ENCODE measurements at places on chromosomes 12 and 14.
A peak's percentile ranks its signal among the peaks of the same experiment; 100 is the strongest.

DNA sequence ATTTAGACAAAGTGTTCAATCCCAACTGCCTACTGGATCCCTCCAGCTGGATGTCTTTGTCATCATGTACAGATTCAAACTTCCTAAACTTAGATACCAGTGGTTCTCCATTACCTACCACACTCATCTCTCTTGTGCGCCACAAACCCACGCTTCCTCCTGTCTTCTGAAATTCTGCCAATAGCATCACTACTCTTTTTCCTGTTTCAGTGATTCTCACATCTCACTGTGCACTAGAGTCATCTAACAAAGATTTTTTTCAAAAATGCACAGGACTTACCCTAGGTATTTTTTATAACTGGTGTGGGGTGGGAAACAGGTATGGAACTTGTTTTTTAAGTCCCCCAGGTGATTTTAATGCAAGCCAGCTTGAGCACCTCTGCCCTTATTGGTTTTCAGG lies 5.9 kb downstream of the PSMB5 start:
- no peak for DNase-seq

GRCh38 chr12:30965613-30965985 lies 39.1 kb downstream of the TSPAN11 start:
- DNase-seq, result no peak

DNA sequence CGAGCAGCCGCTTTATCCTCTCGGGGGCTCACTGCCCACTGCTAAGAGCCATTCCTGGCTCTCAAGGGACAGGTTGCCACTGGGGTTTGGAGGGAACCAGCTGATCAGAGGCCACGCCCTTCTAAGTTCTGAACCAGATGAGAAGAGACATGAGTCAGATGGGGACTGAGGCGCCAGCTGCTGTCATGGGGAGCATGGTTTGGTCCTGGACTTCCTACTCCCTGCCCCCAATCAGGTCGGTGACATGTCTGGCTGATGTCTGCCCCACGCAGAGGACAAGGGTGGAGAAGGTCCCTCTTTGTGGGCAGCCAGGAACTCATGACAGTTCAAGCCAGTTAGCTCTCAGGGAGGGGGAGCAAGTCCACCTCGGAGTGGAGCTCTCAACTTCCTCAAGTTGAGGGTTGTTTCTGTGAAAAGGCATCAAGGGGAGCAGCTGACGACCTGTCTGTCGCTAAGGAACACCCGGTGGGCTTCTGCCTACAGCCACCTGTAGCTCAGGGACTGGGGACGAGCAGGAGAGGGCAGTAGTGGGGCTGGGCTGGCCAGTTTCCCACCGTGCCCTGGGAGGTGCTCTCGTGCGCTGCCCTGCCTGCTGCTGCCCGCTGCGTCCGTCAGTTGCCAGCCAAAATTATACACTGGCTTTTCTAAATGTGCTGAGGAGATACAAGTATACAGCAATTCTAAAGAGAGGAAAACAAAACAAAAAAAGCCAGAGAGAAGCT lies 20.5 kb downstream of the PSMC1 start:
- peak; percentile 69 for DNase-seq

DNA sequence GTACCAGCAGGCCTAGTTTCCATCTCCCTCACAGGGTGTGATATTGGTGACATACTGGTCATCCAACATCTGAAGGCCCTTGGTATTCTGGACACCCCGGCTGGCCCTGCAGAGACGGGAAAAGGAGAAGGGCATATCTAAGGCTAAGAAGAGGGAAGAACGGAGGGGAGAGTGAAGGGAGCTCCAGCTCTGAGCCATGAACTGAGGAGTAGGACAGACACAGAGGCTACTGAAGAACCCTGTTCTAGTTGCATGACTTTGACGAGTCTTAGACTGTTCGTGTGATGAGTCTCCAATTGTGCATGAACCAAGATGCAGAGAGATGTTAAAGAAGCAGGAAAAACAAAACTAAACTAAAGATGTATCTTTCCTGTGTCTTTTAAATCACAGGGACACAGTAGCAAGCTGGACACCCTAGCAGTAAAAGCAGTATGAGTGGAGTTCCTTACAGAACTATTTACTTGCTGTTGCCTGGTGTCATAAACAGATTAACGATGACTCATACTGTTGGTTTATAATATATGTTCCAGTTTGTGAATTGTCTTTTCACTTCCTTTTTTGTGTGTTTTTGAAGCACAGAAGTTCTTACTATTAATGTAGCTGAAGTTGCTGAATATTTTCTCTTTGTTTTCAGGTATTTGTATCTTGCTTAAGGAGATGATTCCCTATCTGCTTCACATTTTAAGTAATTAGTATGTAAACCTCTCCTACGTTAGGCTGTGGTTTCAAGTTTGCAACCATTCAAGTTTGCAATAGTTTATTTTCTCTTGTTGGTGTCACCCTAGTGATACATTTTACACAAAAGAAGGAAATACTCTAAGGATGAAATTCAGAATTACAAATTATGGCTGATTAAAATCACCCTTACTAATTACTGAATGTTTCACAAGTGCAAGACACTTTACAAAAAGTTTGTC lies 15.7 kb downstream of the FAR2 start:
- peak; percentile 88 for DNase-seq

DNA sequence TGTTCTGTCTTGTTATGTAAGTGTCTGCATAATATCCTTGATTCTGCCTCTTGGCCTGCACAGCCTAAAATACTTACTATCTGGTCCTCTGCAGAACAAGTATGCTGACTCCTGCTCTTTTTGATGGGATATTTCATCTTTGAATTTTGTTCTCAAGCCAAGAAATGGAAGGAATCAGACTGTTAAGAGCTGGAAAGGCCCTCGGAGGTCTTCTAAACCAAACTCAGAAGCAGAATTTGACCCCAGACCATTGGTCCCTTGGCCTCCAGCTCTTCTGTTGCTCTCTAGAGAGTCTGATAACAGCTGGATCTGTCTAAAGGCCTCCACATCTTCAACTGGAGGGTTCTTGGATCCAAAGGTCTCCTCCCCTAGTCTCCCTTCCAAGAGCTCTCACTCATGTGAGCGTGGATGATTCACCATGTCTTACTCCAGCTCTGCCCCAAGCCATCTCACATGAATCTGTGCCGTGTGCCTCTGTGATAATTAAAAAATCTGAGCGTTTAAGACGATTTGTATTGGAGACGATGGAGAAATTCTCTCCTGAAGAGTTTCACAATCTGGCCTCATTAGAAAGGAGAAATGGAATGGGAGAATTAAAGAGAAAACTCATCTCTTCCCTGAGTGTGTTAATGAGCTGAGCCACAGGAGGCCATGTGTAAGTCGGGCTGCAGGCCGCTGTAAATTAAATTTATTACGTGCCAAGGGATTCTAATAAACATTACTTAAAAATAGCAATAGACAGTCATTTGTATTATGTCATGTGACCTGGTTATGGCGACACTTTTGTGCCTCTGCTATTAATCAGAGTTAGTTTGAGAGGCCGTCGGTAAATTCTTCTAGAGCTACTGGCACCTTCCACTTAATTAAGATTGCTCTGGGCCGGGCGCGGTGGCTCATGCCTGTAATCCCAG lies 15.4 kb upstream of the PRIMA1 start:
- no peak for DNase-seq

DNA sequence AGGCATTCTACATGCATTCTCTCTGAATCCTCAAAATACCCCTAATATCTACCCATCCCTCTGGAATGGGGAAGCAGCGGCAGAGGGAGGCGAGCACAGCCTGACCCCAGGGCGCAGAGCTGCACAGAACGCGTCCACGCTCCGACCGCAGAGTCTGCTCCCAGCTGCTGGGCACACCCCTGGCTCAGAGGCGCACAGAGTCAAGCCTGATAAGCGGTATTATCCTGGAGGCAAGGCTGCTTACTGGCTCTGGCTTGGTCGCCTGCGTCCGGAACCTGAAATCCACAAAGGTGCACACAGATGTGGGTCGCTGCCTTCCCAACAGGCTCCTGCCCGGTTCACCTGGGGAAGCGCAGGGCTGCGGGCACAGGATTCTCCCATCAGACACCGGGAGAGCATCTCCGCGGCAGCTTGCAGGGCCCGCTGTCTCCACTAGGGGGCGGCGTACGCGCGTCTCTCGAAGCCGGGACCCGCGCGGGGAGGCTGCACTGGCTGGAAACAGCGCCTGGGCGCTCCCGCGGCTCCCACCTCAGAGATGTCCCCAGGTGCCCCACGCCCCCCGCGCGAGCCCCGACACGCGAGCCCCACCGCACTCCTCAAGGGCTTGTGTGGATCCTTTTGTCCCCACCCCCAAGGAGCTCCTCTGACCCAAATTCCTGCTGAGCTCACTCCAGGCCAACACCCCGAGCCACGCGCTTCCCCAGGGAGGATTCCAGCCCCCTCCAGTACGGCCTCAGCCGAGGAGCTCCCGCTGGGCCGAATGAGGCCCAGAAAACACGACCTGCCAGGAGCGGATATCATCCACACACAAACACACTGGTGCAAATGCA lies 120.1 kb upstream of the FZD10 start:
- peak; percentile 15 for DNase-seq

DNA sequence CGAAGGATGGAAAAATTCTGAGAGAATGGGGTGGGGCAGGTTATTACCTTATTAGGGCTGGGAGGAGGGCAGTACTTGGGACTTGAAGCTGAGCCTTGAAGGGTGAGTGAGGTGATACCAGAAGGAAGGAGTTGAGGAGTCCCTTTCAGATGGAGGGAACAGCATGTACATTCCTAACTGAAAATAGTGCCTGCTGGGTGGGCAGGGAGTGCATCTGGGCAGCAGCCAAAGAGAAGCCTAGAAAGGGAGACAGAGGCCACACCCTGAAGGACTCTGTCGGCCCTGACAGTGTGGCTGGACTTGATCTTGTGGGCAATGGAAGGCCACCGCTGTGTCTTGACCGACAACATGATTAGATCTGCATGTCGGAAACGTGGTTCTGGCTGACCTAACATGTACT lies 147.6 kb downstream of the NDUFA12 start:
- DNase-seq, result no peak

- DNase-seq, result no peak
Measured at GRCh38 chr14:93011141-93011529, 88.2 kb downstream of the CHGA start.

DNA sequence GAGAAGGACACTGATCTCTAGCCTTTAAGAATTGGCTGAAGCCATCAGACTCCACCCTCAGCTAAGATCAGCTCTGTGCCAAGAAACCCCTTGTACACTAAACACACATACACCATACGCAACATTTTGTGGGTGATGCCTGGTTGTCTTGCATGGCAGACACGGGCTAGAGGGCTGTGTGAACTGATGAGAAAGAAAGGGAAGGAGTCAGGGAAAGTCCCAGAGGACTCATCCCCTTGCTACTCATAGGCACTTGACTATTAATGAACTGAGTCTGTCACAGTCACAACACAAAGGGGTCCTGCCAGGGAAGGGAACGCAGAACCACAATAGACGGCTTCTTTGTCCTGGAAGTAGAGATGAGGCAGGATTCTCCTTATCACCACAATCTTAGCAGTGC lies 80.8 kb downstream of the EMP1 start:
- DNase-seq, result peak; percentile 17

- no peak for DNase-seq
Measured at GRCh38 chr14:105528586-105529318, 2.4 kb downstream of the TMEM121 start.

DNA sequence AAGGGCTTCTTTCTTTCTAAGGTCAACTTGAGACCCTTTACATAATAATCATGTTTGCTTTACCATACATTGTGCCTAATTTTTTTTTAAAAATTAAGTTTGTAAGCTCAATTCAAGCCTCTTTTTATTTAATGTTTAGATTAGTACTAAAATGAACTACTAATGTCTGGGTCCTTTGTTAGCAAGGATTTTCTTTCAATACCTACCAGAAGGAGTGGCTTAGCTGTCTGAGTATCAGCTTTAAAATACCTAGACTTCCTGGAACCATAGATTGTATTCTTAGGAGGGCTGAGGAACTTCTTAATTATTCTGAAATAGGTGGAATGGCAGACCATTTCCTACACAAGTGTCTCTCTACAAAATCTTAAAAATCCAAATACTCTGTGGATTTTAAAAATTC lies 122.1 kb downstream of the HMGA2 start:
- no peak for DNase-seq

DNA sequence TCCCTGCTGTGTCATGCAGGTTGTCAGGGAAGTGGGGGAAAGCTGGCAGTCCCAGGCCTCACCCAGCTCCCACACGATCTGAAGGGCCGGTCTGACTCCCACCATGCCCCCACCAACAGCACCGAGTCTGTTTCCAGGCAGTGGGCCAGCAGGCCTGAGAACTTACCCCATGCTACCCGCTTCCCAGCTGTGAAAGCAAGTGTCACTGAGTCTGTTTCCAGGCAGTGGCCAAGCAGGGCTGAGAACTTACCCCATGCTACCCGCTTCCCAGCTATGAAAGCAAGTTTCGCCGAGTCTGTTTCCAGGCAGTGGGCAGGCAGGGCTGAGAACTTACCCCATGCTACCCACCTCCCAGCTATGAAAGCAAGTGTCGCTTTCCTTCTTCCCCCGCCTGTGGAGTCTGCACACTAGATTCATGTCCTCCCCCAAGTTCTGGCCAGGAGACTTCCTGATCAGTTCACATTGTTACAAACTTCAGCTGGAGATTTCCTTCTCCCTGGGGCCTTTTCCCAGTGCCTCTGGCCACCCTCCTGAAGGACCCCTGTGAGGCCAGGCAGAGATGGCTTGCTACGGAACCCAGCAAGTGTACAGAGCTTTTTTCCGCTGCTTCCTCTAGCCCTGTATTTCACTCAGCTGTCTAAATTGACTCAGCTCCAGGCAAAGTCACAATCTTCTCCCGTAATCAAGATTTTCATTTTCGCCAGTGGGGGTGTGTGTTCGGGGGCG lies 435.4 kb downstream of the TMTC2 start:
- no peak for DNase-seq

DNA sequence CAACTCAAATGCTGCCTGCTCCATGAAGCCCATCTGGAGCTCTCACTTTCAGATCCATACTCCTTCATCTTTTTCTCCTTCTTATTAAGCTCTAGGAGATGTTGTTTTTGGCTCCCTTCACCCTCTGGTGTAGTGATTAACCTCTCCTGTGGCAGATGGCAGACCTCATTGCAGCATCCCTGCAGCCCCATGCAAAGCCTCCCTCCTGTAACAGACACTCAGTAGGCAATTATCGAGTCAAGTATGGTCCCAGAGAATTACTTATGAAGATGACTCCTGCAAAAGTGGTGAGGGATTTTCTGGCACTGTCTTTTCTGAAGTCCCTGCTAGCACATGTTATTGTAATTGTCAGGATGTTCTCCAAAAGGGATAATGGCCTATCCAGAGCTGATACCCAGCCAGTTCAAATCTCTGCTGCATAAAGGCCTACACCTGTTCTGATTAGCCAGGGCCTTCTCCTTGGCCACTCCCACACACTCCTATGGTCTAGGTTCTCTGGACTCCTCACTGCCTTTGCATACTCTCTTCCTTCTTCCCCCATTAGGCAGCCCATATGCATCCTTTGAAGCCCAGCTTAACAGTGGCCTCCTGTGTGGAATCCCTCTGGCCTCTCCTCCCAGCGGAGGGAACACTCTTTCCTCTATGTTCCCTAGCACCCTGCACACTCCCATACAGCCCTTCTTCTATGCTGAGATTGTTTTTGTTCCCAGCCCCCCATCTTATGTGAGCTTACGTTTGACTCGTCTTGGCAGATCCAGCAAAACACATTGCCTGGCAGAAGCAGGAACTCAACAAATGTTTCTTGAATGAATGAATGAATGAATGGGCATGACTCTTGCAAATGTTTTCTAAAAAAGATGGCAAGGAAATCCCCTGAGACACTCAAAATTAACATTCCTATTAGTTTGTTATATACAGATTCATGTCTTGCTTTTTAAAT lies 43.9 kb upstream of the MDM1 start:
- no peak for DNase-seq

Measured in inflammatory macrophage treated with lipopolysaccharide for 1 hour (primary cell).